ENCODE measurements at places on chromosomes 16 and 17. TPM values are rescaled to one million over a fixed set of nuclear protein-coding genes. Genes with fewer than 3 reads are reported as not detected.
A peak's percentile ranks its signal among the peaks of the same experiment; 100 is the strongest.

SLC5A10 gene
- total RNA-seq: not detected

OTOP3 gene
- total RNA-seq: not detected

DNA sequence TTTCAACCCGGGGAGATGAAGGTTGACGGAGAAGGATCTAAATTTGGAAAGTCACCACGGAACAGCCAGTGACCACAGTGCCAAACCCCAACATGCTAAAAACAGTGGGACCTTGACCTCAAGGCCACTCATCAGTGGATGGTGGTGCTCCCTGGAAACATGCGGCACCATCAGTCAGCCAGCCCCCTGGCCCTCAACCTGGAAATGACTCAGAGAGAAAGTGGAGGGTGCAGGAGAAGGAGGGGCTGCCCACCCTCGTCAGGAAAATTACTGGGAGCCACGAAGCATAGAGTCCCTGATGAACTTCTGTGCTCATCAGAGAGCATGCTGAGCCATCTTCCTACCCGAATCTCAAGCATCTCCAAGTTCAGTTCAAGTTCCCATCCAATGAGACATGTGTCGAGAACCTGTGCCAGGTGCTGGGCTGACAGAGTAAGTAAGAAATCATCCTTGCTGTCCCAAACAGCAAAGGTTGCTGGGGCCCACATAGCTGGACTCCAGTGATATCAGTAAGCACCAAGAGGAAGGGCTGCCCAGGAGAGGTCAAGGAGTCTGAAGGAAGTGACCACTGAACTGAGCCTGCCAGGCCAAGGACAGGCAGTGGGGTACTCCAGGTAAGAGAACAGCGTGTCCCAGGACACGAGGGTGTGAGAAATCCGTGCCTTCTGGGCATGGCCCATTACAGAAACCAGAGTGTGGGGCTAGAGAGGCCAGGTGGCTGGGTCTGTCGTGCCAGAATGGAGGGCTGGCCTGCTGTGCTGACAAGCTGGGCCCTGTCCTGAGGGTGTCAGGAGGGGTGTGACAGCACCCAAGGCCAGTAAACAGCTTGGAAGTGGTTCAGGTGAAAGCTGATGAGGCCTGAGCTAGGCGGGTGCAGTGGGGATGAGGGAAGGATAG is 5.2 kb downstream of the PECAM1 start:
- peak; percentile 51 for DNase-seq

GRCh38 chr16:3511286-3512180 is 10.7 kb downstream of the CLUAP1 start:
- no peak for DNase-seq

DNA sequence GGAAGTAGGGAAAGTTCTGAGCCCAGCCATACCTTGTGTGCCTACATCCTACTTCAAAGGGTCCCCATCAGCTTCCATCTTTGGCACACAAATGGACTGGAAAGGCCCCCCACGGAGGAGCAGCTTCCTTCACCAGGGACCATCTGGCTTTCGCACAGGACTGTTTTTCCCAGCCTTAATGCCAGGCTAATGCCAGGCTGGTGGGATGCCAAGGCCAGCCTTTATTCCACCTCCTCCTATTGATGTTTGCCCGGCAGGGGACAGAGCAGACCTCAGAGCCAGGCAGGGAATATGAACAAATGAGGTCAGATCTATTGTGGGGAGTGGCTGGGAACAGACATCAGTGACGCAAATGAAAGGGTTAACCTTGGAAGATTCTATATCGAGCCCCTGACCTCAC is 5.7 kb downstream of the GPR179 start:
- DNase-seq: no peak

DNA sequence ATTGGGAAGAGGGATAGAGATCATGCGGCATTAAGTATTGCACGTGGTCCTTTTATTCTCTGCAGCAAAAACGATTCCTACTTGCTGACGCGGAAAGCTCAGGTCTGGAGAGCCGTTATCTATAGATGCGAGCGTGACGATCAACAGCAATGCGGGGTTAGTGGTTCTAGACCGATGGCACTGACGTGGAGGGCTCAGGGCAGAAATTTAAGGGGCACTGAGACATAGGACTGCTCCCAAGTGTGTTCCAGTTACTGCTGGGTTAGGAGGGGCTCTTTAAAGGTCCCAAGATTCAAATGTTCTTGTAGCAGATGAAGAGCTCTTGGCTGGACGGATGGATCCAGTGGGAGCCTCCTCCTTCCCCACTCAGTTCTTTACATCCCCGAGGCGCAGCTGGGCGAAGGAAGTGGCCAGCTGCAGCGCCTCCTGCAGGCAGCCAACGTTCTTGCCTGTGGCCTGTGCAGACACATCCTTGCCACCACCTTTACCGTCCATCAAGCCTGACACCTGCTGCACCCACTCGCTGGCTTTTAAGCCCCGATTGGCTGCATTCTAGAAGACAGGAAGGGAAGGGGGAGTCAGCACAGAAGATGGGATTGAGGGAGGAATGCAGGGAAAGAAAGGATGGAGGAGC is 732 bp upstream of the EXOSC6 start:
- no peak for DNase-seq

- DNase-seq: no peak
Measured at GRCh38 chr16:7440886-7441400, 108.3 kb downstream of the RBFOX1 start.

DNA sequence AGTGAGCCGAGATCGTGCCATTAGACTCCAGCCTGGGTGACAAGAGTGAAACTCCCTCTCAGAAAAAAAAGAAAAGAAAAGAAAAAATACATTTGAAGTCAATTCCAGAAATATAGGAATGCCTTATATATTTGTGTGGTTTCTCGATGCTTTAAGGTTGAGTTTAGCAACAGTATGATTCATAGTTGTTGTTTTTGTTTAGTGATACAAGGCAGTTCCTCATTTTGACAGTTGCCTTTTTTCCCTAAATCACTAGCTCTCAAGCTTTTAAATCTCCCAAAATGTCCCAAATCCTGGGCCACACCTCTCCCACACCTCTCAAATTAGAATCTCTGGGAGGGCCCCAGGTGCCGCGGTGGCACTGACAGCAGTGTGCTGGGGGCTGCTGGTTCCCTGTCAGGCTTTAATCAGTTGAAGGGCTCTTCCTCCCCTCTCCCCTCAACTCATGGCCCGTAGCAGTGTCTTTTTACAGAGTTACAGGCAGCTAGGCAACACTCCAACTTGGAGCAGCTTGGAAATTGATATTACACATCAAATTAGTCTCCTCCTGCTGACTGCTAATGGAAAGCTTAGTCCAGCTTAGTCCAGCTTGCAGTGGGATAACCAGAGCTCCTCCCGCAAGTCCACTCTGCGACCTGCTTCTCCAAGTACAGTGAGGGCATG is 58.4 kb downstream of the EPN2 start:
- peak; percentile 89 for DNase-seq

- no peak for DNase-seq
Measured at GRCh38 chr16:88472069-88472468, 19.0 kb downstream of the ZFPM1 start.

- DNase-seq: no peak
Measured at GRCh38 chr17:52201767-52202519, 43.4 kb upstream of the CA10 start.
